ENCODE measurements at places on chromosomes 6 and 20.

DNA sequence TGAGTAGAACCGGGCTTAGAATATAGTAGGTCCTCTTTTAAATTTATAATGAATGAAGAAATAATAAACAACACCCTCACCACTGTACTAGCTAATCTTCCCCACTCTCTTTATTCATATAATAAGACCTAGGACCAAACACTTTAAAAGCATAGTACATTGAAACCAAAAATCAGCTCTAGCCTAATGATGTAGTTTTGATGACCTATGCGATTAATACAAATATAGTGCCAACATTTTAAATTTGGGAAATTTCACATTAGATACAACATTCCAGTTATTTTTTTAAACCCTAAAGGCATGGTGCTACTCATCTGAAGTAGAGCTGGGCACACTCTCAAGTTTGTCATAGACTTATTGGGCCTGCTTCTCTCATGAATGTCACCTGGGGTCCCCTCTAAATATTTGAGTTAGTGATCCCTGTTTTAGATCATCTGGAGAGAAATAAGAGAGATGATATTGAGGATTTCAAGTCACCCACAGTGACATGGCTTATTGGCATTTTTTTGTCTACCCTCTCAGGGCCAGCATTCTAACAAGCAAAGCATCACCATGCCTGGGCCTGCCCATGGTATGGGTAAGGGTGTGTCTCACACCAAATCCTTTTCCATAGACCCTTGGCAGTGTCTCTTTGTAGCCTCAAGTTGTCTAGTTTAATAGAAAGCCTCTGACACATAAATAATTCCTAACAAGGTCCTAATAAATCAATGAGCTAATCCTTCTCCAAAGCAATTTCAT is 319.8 kb downstream of the HIVEP2 start:
- DNase-seq = no peak

DNA sequence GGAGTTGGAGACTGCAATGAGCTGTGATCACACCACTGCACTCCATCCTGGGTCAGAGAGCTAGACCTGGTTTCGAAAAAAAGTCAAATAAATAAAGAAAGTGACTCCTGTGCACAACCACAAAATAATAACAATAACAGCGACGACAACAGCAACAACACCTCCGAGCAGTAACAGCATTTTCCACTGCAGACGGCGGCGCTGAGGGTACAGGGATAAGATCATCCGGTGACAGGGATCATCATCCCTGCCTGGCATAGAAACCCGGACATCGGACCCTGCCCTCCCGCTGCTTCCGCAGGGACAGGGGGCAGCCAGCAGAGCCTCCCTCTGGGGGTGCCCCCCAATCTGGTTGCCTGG is 11.5 kb downstream of the SRXN1 start:
- DNase-seq = no peak

DNA sequence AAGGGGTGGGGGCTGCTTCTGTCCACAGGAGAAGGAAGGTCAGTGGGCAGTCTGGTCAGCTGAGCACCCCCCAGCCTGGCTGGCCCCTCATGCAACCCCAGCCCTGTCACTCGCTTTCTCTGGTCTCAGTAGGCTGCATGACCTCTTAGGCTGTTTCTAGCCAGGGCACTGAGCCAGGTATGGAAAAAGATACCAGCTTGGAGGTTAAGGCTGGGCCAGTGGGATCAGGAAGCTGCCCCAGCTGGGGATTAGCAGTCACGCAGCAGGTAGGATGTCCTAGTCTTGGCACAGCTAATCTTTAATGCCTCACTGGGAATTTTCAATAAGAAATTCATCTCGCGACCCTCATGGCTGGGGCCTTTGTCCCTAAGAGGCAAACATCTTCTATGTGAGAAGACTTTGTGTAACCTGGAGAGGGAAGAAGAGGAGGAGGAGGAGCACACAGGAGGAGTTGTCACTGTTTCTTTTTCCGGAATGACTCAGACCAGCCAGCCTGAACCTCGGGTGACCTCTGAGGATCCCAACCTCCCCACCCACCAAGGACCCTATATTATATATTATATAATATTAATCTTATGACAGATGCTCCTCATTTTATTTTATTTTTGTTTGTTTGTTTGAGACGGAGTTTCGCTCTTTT is 2.4 kb upstream of the BPIFA2 start:
- DNase-seq = no peak

DNA sequence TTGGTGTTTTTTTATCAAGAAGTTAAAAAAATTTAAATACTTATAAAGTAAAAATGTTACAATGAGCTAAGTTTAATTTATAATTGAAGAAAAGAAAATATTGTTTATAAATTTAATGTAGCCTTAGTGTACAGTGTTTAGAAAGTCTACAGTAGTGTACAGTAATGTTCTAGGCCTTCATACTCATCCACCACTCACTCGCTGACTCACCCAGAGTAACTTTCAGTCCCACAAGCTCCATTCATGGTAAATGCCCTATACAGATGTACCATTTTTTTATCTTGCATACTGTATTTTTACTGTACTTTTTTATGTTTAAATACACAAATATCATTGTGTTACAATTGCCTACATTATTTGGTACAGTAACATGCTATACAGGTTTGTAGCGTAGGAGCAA is 26.0 kb downstream of the HTR1E start:
- no peak for DNase-seq

DNA sequence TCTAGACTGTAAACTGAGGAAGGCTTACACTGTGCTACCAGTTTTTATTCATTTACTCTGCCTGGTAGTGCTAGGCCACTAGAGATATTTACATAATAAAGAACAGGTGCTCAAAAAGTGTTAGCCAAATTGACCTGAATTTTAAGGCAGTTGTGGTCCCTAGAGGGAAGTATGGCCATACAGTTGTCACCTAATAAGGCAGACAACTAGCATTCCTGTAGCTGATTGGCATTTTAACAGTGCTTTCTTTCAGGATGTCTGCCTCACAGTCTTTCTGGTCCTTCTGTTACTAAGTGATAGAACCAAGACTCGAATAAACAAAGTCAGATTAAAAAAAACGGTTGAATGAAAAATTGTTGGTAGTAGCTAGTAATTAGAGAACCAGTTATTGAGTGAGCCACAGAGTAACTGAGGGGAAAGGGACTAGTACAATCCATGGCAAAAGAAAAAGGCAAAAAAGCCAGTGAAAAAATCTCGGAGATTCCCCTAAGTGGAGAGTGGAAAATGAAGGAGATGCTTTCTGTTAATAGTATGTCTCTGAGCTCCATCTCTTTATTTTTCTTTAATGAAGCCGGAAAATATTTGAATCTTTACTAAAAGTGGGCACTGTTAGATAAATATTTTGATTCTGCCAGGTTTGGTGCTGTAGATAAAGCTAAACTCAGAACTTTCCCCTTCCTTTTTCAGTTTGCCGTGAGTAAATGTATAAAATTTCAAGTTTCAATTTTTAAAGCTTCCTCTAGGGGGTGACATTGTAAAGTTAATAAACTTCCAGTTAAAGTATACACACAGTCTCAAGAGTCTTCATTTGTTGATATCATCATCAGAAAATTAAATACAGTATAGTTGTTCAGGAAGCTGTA is 9.1 kb downstream of the VTA1 start:
- DNase-seq = peak; percentile 9

- DNase-seq = peak; percentile 55
Measured at GRCh38 chr6:117605169-117605826, 3.0 kb upstream of the GOPC start.

Data from CD4-positive, alpha-beta T cell treated with Interleukin-6 at 100 ng/mL for 8 hours (primary cell).